SK-N-SH (cell line): ENCODE measurements at places on chromosomes 7 and 10. TPM values are rescaled to one million over a fixed set of nuclear protein-coding genes. Genes with fewer than 3 reads are reported as not detected.

Gene WNT8B
- 0.18 and 0.28 TPM in 2 replicates for polyA plus RNA-seq

DNA sequence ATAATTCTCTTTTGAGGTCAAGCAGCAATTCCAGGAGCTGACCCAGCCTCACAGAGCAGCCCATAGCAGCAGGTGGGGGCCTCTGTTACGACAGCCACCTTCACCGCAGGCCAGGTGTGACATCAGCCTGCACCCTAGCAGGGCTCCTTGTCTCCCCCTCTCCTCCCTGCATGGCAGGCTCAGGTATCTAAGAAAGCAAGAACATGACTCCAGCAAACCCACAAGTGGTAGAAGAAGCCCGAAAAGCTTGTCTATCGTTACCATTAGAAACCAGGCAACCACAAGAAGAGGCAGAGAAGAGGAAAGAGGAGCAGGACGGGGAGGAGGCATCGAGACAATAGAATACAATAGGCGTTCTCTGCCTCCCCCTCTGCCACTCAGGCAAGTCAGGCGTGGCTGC lies 104.0 kb upstream of the PRR15 start:
- DNase-seq: no peak

- no peak for DNase-seq
Measured at GRCh38 chr7:33554046-33554445, 351.3 kb upstream of the BMPER start.

Gene TES
- polyA plus RNA-seq: 9.5 and 15.6 TPM in 2 replicates

Gene RAB19
- not detected in 2 replicates for polyA plus RNA-seq

Gene CFAP43
- polyA plus RNA-seq: 0.23 and 0.35 TPM in 2 replicates

Gene CPEB3
- 0.36 TPM in 2 replicates for polyA plus RNA-seq

Gene ZNF467
- polyA plus RNA-seq: 2.6 and 4.1 TPM in 2 replicates

DNA sequence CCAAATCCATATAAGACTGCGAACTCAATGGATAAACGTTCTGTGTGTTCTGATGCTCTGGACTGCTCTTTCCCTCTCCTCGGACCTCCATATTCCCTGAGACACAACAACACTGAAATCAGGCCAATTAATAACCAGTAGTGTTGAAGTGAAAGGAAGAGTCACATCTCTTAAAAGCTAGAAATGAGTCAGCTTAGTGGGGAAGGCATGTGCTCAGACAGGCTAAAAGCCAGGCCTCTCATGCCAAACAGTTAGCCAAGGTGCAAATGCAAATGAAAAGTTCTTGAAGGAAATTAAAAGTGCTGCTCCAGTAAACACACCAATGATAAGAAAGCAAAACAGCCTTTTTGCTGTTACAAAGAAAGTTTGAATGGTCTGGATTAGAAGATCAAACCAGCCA lies 29.3 kb downstream of the TNS3 start:
- no peak for DNase-seq
